ENCODE measurements at places on chromosomes 6 and 20.

GRCh38 chr6:115634131-115634530 is 426.6 kb downstream of the FRK start:
- no peak for DNase-seq

- no peak for DNase-seq
Observed at GRCh38 chr6:108877046-108877751, 29.0 kb downstream of the ARMC2 start.

DNA sequence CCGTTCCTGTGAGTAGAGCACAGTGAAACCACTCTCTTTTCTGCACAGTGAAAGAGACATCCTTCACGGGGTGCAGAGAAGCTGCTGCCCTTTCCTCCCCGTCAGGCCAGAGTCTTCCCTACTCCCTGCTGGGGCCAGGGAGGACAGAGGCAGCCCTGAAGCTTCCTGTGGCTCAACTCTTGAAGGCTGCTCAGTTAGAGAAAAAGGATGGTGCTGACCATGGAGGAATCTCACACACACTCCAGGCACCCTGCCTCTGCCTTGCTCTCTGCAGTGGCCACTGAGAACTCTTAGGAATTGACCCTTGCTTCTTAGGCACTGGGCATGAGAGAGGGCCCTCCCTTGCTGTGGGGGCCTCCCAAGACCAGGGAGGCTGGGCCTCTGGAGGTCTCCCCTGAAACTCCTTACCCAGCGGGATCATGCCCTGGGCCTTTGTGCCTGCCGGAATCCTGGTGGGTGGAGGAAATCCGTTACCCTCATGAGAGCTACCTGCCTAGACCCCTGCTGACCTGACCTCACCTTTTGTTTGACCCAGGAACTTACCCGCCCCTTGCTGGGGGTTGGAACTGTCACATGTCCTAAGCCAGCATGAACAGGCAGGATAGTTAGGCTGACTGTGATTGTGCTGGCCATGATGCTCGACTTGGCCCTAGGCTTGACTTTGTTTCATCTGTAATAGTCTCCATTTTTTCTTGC is 65.0 kb upstream of the CD93 start:
- no peak for DNase-seq

DNA sequence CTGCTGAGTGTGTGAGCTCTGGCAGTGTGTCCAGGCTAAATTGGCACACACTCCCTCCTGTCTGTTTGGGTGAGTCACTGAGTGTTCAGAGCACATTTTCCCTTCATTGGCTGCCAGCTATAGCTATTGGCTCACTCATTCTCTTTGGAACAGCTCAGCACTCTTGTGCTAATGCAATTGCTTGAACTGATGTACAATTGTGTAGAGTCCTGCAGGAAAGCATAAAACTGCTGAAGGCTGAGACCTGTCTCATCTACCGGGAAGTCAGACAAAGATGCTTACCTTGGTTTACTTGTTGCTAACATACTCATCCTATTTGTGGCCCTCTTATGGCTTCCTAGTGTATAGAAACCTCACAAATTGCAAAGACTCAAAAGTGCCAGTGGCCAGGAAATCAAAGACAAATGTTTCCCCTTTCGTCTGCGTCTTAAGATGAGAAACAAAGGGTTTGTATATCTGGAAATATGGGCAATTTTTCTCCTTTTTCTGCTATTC is 351.0 kb downstream of the BCKDHB start:
- DNase-seq, result no peak

DNA sequence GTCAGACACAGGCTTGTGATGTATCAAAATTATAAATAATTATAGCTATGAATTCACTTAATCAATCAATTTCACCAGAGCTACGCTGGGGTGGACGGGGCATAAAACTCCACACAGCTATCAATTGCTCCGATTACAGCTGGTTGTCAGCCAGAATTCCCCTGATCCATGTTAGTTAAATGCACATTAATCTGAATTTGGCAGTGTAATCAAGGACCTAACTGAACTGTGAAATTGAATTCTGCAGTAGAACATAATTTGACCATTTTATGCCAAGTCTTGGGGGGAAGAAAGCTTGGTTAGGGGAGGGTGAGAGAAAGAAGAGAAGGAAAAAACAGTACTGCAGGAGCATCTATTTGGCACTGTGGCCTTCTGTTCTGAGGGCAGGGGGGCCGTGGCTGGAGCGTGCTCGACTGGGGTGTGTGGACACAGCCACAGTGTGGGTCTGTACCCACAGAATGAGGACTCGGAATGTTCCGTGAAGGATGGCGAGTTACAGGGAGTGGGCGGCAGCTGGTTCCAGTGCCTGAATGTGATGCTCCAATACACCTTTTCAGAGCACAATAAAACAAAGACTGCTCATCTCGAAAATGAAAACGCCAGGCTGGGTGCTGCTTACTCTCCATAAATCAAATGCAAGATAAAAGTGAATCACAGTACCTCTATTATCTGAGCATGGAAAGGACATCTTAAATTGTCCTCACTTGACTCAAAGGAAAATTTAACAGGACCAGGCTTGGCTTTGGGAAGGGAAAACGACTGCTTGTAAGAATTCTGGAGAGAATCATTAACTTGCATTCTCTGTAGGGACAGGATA is 59.2 kb downstream of the LAMP5 start:
- no peak for DNase-seq
